Left cardiac atrium (tissue), 4 donors: ENCODE measurements at places on chromosomes 11 and 22.

DNA sequence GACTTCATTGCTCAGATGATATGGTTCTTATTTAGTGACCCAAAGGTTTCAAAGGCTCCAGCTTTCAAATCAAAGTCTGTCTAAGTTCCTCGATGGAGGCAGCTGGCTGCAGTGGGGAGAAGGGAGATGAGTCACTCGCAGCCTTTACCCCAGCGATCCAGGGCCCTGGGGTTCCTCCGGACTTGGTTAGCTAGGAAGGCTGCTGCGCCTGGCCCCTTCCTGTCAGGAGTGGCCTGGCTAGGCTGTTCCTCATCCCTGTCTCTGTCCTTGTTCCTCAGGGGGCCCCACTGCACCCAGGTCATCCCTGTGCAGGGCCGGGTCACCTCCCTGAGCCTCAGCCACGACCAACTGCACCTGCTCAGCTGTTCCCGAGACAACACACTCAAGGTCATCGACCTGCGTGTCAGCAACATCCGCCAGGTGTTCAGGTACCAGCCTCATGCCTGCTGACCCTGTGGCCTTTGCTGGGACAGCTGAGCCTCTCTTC lies 13.9 kb downstream of the ATG16L2 start:
- no peak for DNase-seq

DNA sequence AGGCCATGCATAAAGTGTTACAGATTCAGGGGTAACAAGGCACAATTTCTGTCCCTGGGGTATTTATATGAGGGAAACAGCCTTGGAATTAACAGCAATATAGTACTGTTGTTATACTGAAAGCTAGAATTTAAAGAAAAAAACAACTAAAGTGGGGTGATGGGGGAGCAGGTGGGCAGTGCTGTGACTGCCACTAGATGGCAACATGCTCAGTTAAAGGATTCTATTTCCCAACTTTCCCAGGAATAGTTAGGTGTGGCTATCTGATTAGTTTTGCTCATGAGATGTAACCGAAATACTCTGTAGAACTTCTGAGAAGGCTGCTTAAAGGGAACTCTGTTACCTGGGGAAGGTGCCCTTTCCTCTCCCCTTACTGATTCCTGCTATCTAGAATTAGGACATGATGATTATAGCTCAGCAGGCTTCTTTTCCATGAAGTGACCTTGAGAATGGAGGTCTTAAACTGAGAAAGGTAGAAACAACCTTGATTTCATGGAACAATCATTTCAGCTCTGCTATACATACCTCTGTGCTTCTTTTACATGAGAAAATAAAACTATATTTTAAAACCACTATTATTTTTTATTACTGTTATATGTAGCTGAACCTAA lies 102.6 kb downstream of the RELT start:
- no peak for DNase-seq

DNA sequence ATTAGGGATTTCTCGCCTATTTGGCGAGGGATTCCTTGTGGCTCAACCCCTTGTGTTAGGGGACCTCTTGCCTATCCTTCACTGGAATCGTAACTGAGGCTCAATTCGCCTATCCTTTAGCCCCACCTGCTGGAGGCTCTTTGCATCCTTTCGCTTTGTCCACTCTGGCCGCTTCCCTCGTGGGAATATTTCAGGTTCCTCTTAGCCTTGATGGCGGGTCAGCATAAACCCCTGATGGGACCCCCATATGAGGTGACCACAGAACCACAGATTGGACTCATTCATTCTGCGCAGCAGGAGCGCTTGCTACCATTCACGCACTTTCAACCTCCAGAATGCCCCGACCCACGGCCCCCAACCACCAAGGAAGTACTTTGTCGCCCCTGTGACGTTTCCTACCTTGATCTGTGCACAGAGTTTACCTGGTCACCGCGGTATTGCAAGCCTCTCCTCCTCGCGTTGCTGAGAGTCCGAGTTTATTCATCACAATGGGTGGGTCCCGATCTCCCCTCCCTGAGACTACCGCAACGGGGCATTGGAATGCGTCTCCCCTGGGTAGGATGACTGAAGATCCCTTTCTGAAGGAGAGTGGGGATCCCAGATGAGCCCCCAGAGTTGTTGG lies at the start of gene OR52N2:
OR52N2 (plus strand) TSS at position 425 of the 622 bp plus-strand sequence. CDS start 11,412 bp downstream, outside the sequence.
- peak; percentile 72 for DNase-seq

- DNase-seq: peak; percentile 72
Observed at GRCh38 chr11:73393479-73394415, 17.5 kb downstream of the RELT start.

DNA sequence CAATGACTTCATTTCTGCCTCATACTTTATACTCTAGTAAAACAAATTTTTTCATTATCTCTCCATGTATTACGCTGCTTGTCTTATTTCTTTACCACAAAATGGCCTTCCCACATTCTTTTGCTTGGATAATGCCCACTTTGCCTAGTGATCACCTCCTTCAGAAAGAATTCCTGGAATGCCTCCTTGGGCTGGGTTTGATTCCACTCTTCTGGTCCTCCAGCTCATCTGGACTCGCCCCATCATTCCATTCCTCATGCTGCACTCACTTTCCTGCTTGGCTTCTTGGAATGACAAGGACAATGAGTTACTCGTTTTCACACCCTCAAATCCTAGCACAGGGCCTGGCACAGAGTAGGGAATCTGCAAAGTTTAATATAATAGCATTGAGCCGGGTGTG lies 475.1 kb upstream of the LARGE1 start:
- no peak for DNase-seq

GRCh38 chr11:69393178-69393832 lies 88.2 kb upstream of the LINC01488 start:
- DNase-seq: no peak

GRCh38 chr22:38315823-38316363 lies 1.3 kb downstream of the CSNK1E start:
- DNase-seq: no peak

DNA sequence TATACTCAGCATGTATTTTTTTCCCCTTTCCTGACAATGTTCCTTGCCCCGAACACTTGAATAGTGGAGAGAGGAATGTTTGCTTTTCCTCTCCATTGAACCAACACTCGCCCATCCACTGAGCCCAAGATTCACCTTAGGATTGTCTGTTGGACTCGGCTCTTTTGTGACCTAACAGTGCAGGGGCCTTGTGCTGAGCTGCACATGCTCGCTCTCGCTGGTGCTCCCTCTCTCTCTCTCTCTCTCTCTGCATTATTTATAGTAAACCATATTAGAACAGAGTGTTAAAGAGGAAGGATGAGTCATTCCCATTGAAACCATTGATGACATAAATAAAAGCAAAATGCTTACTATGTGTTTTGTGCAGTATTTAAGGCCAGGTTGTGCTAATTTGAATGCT lies 20.7 kb downstream of the ZBTB16 start:
- no peak for DNase-seq

DNA sequence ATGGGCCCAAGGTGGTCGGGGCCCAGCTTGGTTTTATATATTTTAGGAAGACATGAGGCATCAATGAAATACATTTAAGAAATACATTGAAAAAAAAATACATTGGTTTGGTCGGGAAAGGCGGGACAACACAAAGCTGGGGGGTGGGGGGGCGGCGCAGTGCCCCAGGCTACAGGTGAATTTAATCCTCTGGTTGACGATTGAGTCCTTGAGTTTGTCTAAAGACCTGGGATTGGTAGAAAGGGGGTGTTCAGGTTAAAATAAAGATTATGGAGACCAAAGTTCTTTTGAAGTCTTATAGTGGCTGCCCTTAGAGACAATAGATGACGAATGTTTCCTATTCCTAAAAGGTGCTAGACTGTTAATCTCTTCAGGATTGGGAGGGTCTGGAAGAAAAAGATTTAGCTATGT lies 3.1 kb downstream of the IFITM1 start:
- DNase-seq: no peak
